Chondrocyte (in vitro differentiated cells): ENCODE measurements at places on chromosomes 5 and 9. TPM values are rescaled to one million over a fixed set of nuclear protein-coding genes. Genes with fewer than 3 reads are reported as not detected.

DNA sequence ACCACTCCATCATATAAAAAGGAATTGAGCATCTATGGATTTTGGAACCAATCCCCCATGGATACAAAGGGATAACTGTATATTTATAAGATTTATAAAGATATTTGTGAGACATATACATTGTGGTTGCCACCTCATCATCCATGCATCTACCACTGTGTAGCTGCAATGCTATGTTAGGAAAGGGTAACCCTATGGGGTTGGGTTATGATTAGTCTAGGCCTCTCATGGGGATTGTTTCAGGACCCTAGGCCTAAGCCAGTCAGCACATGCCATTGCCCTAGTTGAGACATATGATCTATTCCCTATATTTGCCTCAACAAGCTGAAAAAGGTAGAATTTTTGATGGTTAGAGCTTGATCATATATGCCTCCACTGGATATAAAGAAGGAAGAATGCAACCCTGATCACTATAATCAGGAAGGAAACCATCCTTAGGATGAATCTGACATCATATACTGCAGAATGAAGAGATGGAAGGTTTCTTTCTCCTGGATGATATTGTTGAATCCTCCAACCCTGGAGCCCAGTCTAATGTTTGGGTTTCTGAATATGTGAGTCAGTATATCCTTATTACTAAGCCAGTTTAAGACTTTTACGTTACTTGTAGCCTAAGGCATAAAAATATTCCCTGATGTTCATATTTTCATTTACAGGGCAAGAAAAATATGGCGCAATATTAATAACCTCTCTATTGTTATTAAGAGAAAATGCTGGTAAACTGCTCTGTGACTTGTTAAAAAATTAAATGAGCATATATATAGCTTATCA lies 94.2 kb downstream of the ADAMTS19 start:
- no peak for DNase-seq

GRCh38 chr9:91803970-91804752 lies 145.9 kb downstream of the ROR2 start:
- DNase-seq: peak; percentile 76

GRCh38 chr9:98707166-98708102 lies 1.3 kb downstream of the GABBR2 start:
- no peak for DNase-seq

GRCh38 chr5:129120158-129120581 lies 25.6 kb downstream of the ISOC1 start:
- no peak for DNase-seq

GRCh38 chr5:31153521-31153920 lies 40.0 kb upstream of the CDH6 start:
- no peak for DNase-seq

GRCh38 chr9:130480673-130481072 lies 35.9 kb downstream of the ASS1 start:
- no peak for DNase-seq

DNA sequence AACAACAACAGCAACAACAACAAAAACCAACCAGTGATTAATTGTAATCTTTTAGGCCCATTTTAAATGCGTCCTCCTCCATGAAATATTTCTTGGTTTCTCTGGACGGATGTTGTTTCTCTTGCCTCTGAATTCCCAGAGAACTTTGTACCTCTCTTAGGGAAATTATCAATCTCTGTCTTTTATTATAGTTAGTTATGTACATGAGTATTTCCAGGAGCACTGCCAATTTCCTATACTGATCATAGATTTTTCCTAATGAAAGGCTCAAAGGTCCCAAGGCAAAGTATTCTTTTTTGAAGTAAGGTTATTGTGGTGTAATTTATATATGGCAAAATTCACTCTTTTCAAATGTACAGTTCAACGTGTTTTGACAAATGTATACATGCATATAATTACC lies 20.4 kb upstream of the PALM2AKAP2 start:
- no peak for DNase-seq

GRCh38 chr5:177479774-177480173 lies 6.3 kb upstream of the DBN1 start:
- no peak for DNase-seq

DNA sequence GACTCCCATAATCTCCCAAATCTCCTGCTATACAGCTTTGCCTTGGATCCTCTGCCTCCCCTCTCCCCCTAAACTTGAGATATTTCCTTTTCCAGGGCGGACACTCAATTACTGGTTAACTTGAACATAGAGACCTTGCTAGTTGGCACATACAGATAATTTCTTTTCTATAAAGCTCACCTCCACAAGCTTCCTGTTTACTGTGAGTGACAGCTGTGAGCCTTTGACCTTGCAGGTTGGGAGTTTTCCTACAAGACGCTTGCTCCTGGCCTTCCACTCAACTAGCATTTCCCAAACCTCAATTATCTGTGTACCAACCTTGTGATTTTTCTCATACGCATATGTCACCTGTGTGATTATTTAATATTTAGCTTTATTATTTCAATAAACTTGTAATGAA lies 114.5 kb downstream of the GNA14 start:
- no peak for DNase-seq

DNA sequence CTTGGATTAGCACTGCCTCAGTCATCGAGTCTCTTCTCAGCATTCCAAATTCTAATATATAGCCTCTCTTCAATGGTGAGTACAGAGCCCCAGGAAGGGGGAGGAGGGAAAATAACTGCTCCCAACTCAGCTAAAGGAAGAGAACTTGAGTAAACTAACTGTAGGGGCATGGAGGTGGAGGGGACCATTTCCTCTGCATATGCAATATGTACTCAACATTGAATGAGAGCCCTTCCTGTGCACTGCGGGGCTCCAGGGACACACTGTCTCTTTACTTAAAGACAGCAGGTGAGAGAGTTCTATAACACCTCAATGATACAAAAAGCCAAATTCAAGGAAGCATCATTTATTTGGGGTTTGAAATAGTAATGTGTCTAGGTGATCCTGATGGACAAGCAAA lies 75.1 kb downstream of the GNAQ start:
- no peak for DNase-seq

GRCh38 chr5:9408964-9409363 lies 136.9 kb downstream of the SEMA5A start:
- DNase-seq: no peak

DNA sequence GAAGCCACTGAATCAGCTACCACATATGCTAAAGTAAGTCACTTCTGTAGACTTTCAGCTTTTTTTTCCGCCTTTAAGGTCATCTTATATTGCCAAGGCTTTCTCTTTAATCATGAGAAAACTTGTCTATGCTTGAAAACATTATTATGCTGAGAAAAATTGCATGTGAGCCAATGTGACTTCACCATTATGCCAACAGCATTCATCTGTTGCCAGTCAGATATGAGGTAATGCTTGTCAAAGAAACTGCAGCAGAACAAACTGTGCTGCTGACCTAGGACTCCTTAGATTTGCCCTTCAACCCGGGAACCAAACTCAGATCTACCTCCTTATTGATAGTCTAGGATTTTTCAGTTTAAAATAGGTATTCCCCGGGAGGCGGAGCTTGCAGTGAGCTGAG lies 34.3 kb downstream of the SLC44A1 start:
- DNase-seq: no peak

- no peak for DNase-seq
Observed at GRCh38 chr9:14219850-14220249, 94.1 kb downstream of the NFIB start.

GRCh38 chr5:859391-859790 lies 8.6 kb upstream of the ZDHHC11 start:
- peak; percentile 38 for DNase-seq

- no peak for DNase-seq
Observed at GRCh38 chr5:135085133-135085935, 51.3 kb upstream of the PITX1 start.

DNA sequence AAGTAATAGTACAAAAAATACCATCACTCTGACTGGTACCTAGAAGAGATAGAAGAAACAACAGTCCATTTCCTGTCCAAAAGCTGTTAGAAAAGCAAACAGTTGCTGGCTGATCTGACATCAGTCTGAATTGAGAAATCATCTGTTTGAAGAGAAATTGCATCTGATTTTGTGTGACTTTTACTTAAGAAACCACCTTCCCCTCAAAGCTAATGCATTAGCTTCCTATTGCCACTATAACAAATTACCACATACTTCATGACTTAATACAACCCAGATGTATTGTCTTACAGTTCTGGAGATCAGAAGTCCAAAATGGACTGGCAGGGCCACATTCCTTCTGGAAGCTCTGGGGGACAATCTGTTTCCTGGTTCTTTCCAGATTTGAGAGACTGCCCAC lies 385.9 kb upstream of the TLE4 start:
- no peak for DNase-seq

- DNase-seq: no peak
Observed at GRCh38 chr5:74595143-74595925, 45.2 kb downstream of the ENC1 start.

DNA sequence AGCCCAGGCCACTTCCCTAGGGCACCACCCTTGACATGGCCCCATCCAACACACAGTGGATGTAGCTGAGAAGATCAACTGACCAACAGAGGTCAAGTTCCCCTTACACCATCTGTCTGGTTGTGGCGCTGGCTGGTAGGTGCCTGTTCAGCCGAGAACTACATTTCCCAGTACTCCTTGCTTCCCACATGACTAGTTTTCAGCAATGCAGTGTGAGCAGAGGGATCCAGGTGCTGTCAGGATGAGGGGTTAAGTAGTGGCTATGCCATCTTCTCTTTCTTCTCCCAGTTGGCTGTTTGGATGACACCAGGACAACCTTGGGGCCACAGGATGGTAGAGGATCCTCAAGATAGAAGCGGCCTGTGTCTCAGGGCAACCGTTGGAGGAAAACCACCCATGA lies 48.6 kb upstream of the SH3PXD2B start:
- DNase-seq: no peak

DNA sequence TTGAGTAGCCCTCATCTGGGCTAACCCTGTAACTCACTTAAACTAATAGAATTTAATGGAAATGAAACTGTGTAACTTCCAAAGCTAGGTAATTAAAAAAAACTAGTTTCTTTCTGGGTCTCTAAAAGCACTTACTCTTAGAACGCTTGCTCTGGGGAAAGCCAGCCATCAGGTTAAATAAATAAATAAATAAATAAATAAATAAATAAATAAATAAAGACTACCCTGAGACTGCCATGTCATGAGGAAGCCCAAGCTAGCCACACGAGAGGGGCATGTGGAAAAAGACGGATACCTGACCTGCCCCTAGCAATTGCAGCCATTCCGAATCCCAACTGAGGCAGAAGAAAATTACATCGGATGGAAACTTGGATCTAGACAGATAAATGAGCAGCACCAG lies 51.3 kb upstream of the FER start:
- DNase-seq: no peak

GRCh38 chr5:132506094-132506692 lies 15.6 kb upstream of the IRF1 start:
- no peak for DNase-seq

- peak; percentile 91 for DNase-seq
Observed at GRCh38 chr9:131799177-131799823, 59.4 kb upstream of the RAPGEF1 start.

- DNase-seq: no peak
Observed at GRCh38 chr5:117488976-117489500, 914.4 kb upstream of the SEMA6A start.

- no peak for DNase-seq
Observed at GRCh38 chr5:75034137-75034739, 18.1 kb downstream of the GCNT4 start.

DNA sequence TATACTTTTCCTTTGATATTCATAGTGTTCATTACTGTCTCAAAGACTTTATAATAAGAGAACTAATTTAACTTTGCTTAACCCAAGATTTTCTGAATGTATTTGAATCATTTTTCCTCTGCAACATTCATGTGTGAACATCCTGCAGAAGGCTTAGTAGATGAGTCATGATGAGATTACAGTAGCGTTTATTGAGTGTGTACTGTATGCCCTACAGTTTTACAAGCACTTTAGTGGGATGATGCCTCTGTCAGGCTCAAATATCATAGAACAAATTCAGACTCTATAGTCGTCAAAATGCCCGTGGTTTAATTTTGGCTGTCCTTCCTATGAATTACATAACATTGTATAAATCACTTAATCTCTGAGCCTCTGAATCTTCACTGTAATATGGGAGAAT lies 41.2 kb downstream of the FYB1 start:
- DNase-seq: no peak

The TAF7 gene
- 66.4 to 73.3 TPM (median 69.7 TPM) in 3 replicates for total RNA-seq

The SFXN1 gene
- total RNA-seq: 51.8 to 58.9 TPM (median 57.4 TPM) in 3 replicates

The MCTP1 gene
- 1.4 to 3.4 TPM (median 3.1 TPM) in 3 replicates for total RNA-seq

The ZNF454 gene
- total RNA-seq: 0.32 to 2.3 TPM (median 0.49 TPM) in 3 replicates

The MOB3B gene
- 2.4 to 3.8 TPM (median 3.7 TPM) in 3 replicates for total RNA-seq

The PCDHA3 gene
- total RNA-seq: 0.19 to 0.28 TPM (median 0.20 TPM) in 3 replicates

The CAVIN4 gene
- total RNA-seq: 0.46 to 0.87 TPM (median 0.62 TPM) in 3 replicates

The DBN1 gene
- total RNA-seq: 207 to 277 TPM (median 274 TPM) in 3 replicates

The LSM11 gene
- total RNA-seq: 9.9 to 10.6 TPM (median 10.0 TPM) in 3 replicates

The CHSY3 gene
- total RNA-seq: 18.1 to 44.6 TPM (median 19.7 TPM) in 3 replicates

The PRR7 gene
- total RNA-seq: 4.8 to 5.5 TPM (median 5.3 TPM) in 3 replicates

The HTR1A gene
- not detected in 3 replicates for total RNA-seq
